ENCODE measurements at places on chromosomes 12 and 14. TPM values are rescaled to one million over a fixed set of nuclear protein-coding genes. Genes with fewer than 3 reads are reported as not detected.

Gene RBP5
- total RNA-seq = 2.1 TPM

Gene PGF
- total RNA-seq = 7.7 TPM

Gene EMP1
- total RNA-seq = 751 TPM

Gene PLEKHH1
- 75.6 TPM for total RNA-seq

Gene TCP11L2
- 70.6 TPM for total RNA-seq

Gene CLEC9A
- not detected for total RNA-seq

Gene C12orf50
- not detected for total RNA-seq

Gene CCDC88C
- total RNA-seq = 23.3 TPM

Gene SLC39A5
- total RNA-seq = 1.3 TPM

Gene WNT1
- not detected for total RNA-seq

Gene GALNT4
- 5.6 TPM for total RNA-seq

Gene SMIM41
- total RNA-seq = not detected

Gene RTN1
- 3.9 TPM for total RNA-seq

Gene PRPH
- 1.1 TPM for total RNA-seq

Gene KIF26A
- 2.1 TPM for total RNA-seq

Gene LRRIQ1
- total RNA-seq = not detected

Gene SLC8A3
- not detected for total RNA-seq

Gene TMEM119
- 0.24 TPM for total RNA-seq

Gene NANOG
- total RNA-seq = 1.5 TPM

Gene ASIC1
- total RNA-seq = 0.59 TPM

Gene SRRM4
- not detected for total RNA-seq

Gene KRT85
- total RNA-seq = 119 TPM

Gene TEX52
- not detected for total RNA-seq

Gene ZFP36L1
- total RNA-seq = 1,995 TPM

Gene ABCC9
- total RNA-seq = 9.6 TPM

Gene OR5AU1
- total RNA-seq = not detected

Gene TC2N
- 31.7 TPM for total RNA-seq

Gene ASCL1
- not detected for total RNA-seq

Gene GLIPR1
- 6.2 TPM for total RNA-seq

Gene MYH6
- total RNA-seq = not detected

Gene AQP6
- total RNA-seq = not detected

Gene GALNT8
- 0.59 TPM for total RNA-seq

Gene CLEC4A
- total RNA-seq = 7.2 TPM

Gene PAH
- total RNA-seq = 1.5 TPM

Gene IFI27
- 197 TPM for total RNA-seq

Gene KERA
- not detected for total RNA-seq

Gene KCNA5
- total RNA-seq = not detected

Gene INHBC
- total RNA-seq = not detected

Gene MIPOL1
- total RNA-seq = 3.5 TPM

Gene IL26
- not detected for total RNA-seq

Gene KRT75
- total RNA-seq = 67.9 TPM

Gene LRP1-AS
- total RNA-seq = not detected

Gene PLCZ1
- total RNA-seq = not detected

Gene ANKRD33
- total RNA-seq = not detected

Gene C3AR1
- 2.0 TPM for total RNA-seq

Gene M6PR
- total RNA-seq = 75.8 TPM

Gene ACOT6
- not detected for total RNA-seq

Gene POMT2
- 16.4 TPM for total RNA-seq

Gene OS9
- 202 TPM for total RNA-seq

Gene PRR4
- total RNA-seq = 54.9 TPM

Gene TOGARAM1
- 12.5 TPM for total RNA-seq

Gene TRAF3
- total RNA-seq = 11.6 TPM

Gene CBLN3
- not detected for total RNA-seq

Gene RNFT2
- total RNA-seq = 0.60 TPM

Gene GPR135
- total RNA-seq = 1.3 TPM

Gene MAP3K12
- 5.6 TPM for total RNA-seq

Gene C14orf132
- total RNA-seq = 21.9 TPM

Data from suprapubic skin (tissue), 4 donors.